Umbilical cord (tissue), 2 donors: ENCODE measurements at places on chromosomes 13 and 19. TPM values are rescaled to one million over a fixed set of nuclear protein-coding genes. Genes with fewer than 3 reads are reported as not detected.

- DNase-seq, result peak; percentile 49
Observed at GRCh38 chr19:18225702-18226468, at the start of gene PDE4C. PDE4C (minus strand) TSS chr19:18226438; CDS start chr19:18226415, 23 bp downstream.

DNA sequence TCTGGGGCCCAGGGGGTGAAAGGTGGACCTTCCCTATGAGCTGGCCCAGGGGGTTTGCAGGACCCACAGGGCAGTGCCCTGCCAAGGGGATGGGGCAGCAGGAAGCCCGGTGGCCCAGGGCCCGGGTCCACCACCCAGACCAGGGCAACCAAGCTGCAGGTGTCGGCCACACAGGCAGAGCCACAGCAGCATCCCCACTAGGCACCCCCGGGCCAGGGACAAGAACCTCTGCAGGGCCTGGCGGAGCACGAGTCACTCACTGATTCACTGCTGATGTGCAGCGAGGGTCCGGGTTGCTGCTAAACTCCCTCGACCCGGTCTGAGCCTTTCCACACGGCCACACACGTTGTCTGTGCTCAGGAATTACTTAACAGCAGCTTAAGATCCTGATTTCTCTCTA is 8.8 kb downstream of the FZR1 start:
- no peak for DNase-seq

DNA sequence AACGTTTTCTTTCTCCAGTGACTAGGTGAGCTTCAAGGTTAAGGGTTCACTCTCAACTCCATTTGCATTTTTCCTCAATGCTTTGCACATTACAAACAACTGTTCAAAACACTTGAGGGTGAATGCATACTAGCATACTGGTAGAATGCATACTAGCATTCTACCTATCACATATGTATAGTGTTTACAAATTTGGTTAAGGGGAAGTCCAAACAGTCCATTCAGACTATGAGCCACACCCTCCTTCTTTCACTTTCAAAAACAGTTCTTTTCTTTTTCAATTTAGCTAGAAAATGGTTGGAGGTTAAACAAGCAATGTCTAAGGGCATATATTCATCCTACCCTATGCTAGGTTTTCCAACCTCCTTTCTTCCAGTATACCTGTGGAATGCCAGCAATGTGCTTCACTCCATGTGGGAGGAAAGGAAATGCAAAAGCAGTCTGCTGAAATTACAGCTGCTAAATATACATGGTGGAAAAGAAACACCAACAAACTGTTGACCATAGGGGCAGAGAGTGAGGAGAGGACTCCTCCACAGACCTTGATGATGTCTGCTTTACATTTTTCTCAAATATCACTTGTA is 102.6 kb downstream of the DOCK9 start:
- no peak for DNase-seq

GRCh38 chr19:44685877-44686276 is 13.1 kb upstream of the CEACAM16 start:
- peak; percentile 18 for DNase-seq

DNA sequence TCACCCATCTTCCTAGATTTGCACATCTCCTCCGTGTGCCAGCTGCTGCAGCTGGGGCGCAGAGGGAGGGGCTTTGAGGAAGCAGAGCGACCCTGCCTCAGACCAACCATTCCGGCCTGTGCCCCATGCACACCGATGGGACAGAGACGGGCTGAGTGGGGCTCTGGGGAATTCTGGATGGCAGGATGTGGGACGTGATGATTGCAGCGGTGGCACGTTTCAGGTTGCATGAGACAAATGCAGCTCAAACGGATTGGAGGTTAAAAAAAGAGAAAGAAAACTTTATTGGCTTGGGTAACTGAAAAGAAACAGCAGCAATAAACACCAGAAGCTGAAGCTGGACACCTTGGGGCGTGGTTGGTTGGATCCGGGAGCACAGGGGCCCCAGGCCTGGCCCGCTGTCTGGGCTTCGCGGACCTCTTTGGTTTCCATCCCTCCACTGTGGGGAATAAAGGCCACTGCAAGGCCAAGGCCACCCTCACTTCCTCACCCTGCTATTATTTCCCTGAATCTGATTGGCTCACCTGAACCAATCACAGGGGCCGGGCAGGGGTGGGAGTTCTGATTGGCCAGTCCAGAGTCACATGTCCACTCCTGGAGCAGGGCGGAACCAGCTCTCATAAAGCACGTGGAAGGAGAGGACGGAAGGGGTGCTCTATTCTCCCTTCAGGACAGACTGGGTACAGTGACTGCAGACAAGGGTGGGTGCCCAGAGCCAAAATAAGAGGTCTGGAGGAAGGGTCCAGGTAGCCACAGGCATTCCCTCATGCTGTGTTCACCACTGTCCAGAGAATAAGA is 6.1 kb upstream of the ZNF787 start:
- no peak for DNase-seq

- peak; percentile 68 for DNase-seq
Observed at GRCh38 chr19:56834564-56835375, 5.8 kb downstream of the PEG3 start.

- peak; percentile 92 for DNase-seq
Observed at GRCh38 chr19:10478903-10479384, 24.2 kb downstream of the KEAP1 start.

DNA sequence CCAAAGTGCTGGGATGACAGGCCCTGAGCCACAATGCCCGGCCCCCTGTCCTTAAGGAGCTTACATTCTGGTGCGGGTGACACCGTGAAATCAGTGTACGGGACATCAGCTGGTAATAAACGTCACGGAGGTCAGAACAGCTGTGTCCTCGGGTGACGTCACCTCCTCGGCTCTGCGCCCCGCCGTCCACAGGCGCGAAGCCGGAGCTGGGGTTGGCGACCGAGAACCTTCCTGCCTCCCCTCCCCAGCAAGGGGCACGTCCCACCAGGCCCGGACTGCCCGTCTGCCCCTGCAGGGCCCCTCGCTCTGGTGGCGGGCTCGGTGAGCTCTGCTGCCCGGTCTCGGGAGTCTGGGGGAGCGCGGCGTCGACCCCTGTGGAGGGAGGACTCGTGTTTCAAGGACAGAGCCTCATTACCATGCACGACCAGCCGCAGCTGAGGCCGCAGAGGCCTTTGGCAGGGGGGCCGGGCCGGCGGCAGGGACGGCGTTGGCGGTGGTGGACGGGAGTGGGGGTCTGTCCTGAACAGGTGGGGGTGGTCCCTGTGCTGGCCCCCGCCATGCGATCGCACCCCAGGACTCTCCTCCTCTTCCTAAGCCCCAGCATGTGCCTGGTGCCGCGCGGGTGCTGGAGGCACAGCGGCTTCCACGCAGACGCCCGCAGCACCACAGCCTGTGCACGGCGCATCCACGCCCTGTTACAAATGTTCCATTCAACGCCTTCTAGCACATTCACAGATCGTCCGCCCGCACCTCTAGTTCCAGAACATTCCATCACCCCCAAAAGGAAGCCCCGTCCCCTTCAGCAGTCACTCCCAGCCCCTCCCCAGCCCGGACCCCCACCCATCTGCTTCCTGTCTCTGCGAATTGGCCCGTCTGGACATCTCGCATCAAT is 5.4 kb downstream of the LINGO3 start:
- DNase-seq, result no peak

GRCh38 chr13:41613984-41614661 is 156.8 kb downstream of the RGCC start:
- peak; percentile 77 for DNase-seq

DNA sequence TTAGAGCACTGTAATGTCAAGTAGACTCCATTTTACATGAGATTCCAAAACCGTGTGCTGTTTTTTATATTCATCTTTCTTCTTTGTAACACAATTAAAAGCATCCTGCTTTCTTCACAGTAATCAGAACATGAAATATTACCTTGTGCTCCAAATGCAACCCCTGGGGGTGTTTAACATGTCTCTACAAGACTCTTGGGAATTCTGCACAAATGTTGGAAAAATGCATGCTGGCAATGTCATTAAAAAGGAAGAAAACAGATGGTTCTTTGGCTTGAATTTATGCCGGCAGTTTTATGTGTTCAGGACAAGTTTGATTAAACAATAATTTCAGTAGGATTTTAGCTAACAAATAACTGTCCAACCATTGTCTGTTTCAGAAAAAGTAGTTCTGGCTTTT is 159.1 kb downstream of the LIG4 start:
- no peak for DNase-seq

- peak; percentile 90 for DNase-seq
Observed at GRCh38 chr19:41958367-41959055, 610 bp downstream of the RABAC1 start.

MEIOSIN gene
- total RNA-seq, result not detected

SBSN gene
- total RNA-seq, result 2.2 TPM

WDR88 gene
- not detected for total RNA-seq

GAPDHS gene
- not detected for total RNA-seq

CRB3 gene
- 9.1 TPM for total RNA-seq

FBXO17 gene
- total RNA-seq, result 11.6 TPM

ADGRE3 gene
- total RNA-seq, result not detected

RGL3 gene
- total RNA-seq, result 0.96 TPM

NBEA gene
- 37.1 TPM for total RNA-seq

MATK gene
- total RNA-seq, result 0.96 TPM

PSG4 gene
- 17.8 TPM for total RNA-seq

CAMSAP3 gene
- total RNA-seq, result 1.2 TPM

ZNF98 gene
- 12.3 TPM for total RNA-seq

KIRREL2 gene
- not detected for total RNA-seq
